Stimulated activated CD8-positive, alpha-beta memory T cell treated with anti-CD3 and anti-CD28 coated beads, Interleukin-15, amount 100 ng/mL, for 1 hour (primary cell): ENCODE measurements at places on chromosomes 13 and 19.

GRCh38 chr13:108827646-108828045, 198.2 kb downstream of the MYO16 start:
- no peak for DNase-seq

DNA sequence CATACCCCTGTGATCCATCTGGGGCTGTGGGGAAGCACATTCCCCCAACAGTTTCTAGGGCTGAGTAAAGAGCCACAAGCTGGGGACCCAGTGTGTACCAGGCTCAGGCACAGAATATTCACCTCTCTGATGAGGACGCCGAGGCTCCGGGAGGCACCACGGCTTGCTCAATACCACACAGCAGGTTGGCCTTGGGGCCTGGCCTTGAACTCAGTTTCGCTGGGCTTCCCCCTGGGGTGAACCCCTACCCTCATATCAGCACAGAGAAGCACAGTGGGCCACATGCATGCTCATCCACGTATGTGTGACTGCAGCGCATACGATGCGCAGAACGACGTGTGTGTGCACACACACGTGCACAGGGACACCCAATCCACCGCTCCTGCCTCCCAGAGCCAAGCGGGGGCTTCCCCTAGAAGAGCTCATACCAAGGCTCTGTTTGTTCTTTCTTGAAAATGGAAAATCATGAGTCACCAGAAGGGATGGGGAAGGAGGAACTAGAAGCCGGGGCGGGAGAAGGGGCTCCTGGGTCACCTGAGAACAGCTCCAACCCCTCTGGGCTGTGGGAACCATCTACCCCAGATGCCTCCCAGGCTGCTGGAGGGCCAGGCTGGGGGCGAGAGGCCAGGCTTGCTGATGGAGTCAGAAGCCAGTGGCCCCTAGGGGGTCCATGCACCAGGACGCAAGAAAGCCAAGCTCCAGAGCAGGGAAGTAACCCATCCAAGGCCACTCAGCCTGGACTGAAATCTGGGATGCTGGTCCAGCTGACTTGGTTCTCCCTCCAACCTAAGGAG, 4.9 kb upstream of the PDE4C start:
- no peak for DNase-seq

GRCh38 chr19:47130120-47130588, 481 bp upstream of the SAE1 start:
- no peak for DNase-seq

DNA sequence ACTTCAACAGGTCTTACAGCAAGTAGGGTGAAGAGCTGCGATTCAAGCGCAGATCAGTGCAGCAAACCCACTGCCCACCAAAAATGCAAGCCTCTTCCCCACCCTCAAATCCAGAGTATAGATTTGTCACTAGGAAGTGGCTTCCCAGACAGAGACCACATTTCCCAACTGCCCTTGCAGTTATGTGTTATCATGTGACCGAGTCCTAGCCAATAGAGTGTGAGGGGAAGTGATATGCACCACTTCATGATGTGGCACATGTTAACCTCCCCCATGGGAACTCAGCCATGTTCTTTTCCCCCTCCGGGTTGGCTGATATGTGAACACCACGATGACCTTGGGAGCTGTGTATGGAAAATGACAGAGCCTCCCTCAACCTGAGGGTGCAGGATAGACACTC, 50.8 kb downstream of the MBD3L2B start:
- DNase-seq = no peak

- no peak for DNase-seq
Measured at GRCh38 chr19:44602081-44602480, 11.3 kb upstream of the IGSF23 start.

DNA sequence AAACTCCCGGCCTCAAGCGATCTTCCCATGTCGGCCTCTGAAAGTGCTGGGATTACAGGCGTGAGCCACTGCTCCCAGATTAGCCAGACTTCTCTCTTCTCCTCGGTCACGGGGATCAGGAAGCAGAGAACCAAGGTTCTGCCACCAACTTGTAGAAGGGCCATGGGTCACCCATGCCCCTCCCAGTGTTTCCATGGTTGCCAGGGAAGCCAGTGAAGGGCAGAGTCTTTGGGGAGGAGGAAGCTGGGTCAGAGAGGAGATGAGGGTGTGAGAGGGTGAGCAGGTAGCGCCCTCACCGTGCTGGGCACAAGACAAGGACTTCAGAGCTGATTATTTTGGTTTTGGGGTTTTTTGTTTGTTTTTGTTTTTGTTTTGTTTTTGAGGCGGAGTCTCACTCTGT, 77.1 kb downstream of the GNG7 start:
- no peak for DNase-seq

DNA sequence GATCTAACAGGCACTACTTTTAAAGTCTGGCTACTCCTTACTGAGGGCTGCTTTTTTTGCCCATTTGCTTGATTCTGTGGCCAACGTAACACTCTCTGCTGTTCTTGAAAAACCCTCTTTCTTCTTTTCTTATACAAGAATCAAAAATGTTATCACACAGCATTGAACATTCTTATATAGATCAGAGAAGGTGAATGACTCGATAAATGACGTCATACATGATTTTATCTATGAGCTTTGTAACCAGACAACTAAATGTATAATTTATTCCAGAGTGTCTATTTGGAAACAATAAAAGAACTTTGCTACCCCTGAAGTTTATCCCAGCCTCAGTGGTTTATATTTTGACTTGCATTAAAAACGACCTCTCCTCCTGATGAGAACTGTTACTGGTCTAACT, 12.4 kb downstream of the RFX2 start:
- DNase-seq = no peak

DNA sequence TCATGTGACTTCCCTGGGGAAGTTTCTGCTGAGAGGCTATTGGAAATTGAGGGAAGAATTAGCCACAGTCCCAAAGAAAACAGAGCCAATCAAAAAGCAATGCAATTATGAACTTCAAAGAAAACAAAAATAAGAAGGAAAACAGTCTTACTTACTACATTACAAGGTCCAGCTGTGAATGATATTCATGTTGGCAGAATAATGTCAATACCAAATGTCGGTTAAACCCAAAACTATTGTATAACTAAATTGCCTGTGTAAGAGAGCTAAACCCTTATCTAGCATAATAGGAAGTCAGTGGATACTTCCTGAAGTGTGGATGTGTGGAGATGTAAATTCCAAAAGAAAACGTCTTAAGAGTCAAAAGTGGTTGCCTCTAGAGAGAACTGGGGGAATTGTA, 12.4 kb downstream of the KL start:
- no peak for DNase-seq

DNA sequence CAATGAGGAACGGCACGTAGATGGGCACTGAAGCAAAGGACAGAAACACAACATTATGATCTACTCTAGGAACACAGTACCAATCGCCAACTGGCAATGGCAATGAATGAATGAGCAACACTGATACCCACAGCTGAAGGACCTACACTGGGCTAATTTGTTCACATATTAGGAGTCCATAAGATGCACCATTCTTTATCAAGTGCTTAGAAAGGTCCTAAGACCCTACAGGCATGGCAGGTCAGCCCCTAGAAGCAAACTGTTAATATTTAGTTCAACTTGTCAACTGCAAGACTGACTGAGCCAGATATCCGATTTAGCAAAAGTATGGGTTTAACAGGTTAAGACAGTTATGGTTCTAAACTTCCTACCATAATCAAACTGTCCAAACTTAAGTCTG, 4.8 kb downstream of the SHISA2 start:
- no peak for DNase-seq

DNA sequence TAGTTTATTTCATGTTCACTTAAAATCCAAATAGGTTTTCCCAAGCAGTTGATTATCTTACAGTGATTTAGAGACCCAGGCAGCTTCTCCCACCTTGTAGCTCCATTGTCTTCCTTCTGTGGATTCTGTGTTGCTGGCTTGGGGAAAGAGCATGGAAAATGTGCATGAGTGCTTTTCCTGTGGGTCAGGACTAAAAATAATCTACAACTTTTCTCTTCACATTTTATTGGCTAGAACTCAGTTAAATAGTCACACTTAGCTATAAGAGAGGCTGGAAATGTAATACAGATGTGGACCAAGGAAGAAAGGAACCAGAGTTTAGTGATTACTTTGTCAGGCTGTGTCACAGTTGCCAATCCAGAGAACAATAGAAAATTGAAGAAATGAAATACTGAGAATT, 198.8 kb downstream of the NBEA start:
- DNase-seq = no peak

DNA sequence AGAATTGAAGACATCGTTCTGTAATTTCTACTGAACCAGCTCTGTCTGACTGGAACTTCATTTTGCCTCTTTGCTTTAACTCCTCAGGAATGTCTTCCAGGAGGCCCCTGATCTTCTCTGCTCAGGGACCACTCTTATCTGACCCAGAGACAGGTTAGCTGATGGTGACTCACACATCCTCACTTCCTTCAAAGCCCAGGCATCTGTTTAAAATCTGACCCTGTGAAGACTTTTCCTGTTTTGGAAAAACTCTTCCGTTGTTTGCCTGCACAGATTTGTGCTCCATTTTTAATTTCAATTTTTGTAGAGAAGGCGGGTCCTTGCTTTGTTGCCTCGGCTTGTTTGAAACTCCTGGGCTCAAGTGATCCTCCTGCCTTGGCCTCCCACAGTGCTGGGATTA, 1.6 kb downstream of the ARL11 start:
- DNase-seq = no peak

- DNase-seq = no peak
Measured at GRCh38 chr19:23070353-23071146, 46.3 kb upstream of the ZNF730 start.

GRCh38 chr13:85408415-85408814, 390.8 kb downstream of the SLITRK6 start:
- DNase-seq = no peak

DNA sequence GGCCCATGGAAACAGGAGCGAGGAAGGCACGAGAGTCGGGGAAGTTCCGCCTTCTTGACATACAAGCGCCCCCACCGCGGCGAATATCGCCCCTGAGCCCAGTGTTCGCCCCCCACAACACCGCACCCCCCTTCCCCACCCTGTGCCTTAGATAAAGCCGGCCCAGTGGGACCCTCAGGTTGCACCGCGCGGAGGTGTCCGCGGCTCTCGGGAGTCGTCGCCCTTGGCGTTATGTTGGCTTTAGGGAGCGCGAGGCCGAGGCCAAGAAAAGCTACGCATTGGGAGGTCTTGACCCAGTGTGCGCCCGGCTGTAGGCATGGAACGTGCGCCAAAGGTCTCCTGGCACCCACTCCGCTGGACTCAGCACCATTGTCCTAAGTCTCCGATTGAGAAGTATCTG, 603 bp upstream of the ZNF132 start:
- no peak for DNase-seq

DNA sequence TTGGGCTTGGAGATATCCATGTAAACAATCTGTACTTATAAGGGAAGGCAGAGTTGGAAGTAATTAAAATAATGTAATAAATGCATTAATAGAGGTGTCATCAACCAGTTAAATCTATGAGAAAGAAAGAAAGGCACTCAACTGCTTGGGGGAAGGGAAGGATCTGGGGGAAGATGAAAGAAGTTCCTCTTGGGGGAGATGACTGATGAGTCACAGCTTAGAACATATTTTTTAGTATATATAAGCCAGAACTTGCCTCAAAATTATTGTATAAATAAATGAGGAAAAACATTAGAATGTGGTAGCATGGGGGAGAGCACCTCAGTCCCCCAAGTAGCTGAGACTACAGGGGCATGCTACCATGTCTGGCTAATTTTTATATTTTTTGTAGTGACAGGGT, 205.8 kb downstream of the GGACT start:
- no peak for DNase-seq

DNA sequence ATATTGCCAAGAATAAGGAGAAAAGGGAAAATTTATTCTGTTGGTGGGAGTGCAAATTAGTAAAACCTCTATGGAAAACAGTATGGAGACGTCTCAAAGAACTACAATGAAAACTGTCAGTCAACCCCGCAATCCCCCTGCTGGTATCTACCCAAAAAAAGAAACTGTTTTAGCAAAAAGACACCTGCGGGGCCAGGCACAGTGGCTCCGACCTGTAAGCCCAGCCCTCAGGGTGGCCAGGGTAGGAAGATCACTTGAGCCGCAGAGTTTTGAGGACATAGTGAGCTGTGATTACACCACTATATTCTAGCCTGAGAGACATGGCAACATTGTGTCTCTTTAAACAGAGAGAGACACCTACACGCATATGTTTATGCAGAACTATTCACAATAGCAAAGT, 37.5 kb upstream of the SLITRK1 start:
- DNase-seq = no peak

- DNase-seq = no peak
Measured at GRCh38 chr19:52227196-52227940, 37.5 kb downstream of the PPP2R1A start.

DNA sequence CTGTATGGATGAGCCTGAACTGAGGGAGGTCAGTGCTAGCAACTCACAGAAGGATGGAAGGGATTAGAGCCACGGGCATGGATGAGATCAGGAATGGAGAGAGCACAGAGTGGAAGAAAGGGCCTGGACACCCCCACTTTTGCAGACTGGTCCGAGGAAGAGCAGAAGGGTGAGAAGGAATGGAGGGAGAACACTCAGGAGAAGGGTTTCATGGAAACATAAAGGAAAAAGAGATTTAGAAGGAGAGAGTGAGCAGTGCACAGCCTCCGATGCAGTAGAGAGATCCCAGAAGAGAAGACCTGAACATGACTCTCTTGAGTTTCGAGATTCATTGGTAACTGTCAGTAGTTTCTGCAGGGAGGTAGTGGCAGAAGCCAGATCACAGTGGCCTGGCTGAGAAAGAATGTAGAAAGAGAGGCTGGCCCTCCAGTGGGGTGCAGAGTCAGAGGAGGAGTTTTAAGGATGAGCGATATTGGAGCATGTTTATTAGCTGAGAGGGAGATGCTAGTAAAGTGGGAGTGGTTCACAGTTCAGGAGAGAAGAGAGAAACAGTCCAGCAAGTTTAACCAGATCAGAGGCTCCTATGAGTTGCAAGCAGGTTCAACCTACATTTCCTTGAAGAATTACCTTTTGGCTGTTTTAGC, 108.9 kb downstream of the ZAR1L start:
- no peak for DNase-seq

DNA sequence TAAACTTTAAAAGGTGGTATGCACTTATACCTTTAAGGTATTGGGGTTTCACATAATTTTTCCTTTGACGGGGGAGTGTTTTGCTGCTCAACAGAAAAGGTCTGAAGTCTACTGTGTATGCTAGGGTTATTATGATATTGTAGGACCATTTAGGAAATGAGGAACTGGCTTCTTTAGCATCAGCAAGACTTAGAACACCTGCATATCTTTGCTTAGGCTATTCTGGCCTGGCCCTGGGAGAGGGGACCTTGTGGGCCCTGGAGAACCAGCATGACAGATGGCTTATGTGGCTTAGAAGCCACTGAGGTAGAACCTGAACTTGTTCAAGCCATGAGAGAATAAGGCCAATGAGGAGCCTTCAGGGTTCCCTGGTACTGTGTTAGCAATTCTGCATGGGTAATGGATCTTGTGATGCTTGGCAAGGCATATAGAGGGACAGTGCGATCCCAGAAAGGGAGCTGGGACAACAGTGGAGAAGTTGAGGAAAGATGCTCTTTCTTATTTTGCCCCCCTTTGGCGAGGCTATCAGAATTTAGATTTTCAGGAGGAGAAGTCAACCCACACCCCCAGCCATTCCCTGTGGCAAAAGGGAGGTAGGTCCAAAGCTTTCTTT, 4.3 kb downstream of the RGCC start:
- no peak for DNase-seq
